ENCODE measurements at places on chromosomes 16 and 17.
A peak's percentile ranks its signal among the peaks of the same experiment; 100 is the strongest.

DNA sequence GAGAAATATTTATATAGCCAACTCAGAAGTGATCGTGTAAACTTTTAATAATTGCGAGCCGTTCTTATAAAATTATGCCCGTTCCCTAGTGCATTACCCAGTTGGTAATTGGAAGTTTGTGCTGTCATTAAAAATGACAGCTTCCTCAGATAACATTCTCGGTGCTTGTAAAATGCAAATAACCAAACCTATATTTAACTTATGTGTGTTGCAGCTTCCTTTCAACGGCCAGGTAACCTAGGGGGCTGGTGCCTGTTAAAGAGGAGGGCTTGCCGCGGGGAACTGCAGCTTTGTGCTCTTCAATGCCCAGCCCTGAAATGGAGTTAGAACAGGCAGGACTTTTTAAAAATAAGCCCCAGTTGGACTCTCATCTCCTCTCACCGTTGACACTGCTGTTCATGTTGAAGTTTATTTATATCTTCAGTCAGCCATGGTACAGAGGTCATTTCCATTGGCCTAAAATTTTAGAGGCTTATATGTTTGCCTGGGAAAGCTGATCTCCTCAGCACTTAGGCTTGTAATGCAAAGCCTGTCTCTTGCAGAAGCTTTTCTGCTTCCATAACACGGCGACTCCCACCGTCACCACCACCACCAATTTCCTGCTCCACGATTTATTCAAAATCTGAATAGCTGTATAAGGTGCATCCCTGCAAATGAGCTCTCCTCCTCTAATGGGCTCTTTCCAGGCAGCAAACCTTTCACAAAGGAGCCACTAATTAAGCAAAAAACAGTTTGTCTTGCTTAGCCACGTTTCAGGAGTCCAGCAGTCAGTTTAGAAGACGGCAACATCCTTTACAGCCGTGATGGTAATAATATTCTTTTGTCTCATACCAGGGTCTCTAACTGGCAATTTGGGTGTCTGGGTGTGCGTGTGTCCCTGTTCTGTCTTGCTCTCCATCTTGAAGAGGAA, 74.7 kb downstream of the RPA1 start:
- DNase-seq: no peak

GRCh38 chr17:46917041-46917440, 5.9 kb upstream of the GOSR2 start:
- no peak for DNase-seq

DNA sequence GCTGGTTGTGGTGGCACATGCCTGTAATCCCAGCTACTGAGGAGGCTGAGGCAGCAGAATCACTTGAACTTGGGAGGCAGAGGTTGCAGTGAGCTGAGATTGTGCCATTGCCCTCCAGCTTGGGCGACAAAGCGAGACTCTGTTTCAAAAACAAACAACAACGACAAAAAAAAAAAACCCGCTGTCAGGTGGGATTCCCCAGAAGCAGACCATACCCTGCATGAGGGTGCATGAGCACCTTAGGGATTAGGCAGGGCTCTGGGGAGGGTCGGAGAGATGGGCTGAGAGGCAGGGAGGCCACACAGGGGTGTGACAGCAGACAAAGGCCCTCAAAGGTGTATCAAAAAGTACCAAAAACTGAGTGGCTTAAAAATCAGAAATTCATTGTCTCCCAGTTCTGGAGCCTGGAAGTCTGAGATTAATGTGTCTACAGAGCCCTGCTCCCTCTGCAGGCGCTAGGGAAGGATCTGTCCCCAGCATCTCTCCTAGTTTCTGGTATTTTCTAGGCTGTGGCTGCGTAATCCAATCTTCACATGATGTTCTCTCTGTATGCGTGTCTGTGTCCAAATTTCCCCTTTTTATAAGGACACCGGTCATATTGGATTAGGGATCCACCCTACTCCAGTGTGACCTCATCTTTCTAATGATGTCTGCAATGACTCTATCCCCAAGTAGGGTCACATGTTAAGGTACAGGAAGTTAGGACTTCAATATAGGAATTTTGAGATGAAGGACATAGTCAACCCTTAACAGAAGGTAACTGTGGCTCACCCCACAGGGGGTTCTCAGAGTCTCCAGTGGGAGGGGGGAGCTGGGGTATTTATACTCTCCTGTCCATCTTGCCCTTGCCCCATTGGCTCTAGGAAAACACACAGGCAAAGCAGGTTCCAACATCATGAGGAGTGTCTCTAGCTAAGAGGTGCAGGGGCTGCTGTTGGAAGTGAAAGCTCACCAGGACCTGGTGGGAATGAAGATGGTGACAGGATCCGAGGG, 13.6 kb upstream of the TVP23A start:
- no peak for DNase-seq

DNA sequence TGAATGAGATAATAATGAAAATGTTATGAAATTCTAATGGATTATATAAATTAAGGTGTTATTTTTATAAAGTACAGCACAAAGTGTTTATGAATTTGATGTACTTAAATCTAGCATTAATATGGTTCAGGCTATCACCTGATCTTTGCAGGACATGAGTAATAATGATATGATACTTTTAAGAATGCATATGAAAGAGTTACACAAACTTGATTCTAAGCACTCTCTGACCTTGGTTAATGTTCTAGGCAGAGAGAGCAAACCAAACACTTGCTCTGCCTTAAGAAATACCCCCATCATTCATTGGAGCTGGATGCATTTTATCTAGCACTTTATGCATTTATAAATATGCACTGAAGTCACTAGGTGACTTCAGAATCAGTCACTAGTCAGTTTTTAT, 942.2 kb upstream of the CDH8 start:
- no peak for DNase-seq

- peak; percentile 91 for DNase-seq
These were observed at the start of gene USP22 for GRCh38 chr17:21042458-21043295. Gene USP22, minus strand, starts transcription at chr17:21043011. Its CDS starts 176 bp downstream, at chr17:21042835.

DNA sequence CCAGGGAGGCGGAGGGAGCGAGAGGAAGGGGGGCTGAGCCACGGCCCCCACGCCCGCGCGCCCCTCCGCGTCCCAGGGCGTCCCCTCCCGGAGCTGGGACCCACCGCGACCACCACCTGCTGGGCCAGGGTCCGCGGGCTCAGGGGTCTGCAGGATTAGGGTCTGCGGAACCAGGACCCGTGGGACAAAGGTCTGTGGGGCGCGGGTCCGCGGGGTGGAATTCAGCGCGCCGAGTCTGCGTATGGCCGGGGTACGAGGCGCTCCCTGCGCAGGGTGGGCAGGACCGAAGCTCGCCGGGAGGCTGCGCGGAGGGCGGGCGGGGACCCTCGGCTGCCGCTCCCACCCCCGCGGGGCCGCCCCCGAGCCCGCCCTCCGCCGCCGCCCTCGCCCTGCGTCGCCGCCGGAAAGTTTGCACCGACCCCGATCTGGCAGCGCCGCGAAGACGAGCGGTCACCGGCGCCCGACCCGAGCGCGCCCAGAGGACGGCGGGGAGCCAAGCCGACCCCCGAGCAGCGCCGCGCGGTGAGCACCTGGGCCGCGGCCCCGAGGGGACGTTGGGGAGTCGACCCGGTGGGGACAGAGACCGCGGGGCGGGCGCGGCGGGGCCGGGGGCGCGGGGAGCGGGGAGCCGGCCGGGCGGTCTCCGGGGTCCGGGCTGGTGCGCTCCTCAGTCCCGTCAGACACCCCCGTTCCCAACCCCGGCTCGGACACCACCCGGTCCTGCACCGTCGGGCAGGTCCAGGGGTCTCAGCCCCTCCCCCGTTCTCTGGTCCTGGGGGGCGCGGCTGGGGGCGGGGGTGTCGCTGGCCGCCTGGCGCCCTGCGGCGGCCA, at the start of gene GCGR:
GCGR (plus strand) TSS at position 423 of the 831 bp plus-strand sequence. CDS start 4,869 bp downstream, outside the sequence.
- no peak for DNase-seq

GRCh38 chr17:63035271-63035670, 69.2 kb downstream of the TANC2 start:
- DNase-seq: no peak

DNA sequence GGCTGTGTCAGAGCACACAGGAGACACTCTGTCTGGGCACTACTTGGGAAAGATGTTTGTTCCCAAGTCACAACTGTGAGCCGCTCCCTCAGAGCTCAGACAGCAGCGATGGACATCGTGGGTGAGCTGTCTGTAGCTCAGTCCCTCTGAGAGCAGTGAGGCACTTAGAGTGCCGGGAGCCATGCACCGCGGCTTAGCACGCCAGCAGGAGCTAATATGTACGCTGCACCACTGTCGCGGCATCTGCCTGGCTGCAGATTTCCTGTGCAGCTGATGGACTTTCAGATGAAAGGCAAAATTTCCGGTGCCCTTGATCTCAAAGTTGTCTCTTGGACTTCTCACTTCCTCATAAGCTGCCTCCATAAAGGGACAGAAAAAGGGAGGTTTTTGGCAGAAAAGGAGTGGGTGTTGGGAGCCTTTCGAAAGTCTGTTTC, 92.8 kb upstream of the ZNF469 start:
- DNase-seq: no peak

DNA sequence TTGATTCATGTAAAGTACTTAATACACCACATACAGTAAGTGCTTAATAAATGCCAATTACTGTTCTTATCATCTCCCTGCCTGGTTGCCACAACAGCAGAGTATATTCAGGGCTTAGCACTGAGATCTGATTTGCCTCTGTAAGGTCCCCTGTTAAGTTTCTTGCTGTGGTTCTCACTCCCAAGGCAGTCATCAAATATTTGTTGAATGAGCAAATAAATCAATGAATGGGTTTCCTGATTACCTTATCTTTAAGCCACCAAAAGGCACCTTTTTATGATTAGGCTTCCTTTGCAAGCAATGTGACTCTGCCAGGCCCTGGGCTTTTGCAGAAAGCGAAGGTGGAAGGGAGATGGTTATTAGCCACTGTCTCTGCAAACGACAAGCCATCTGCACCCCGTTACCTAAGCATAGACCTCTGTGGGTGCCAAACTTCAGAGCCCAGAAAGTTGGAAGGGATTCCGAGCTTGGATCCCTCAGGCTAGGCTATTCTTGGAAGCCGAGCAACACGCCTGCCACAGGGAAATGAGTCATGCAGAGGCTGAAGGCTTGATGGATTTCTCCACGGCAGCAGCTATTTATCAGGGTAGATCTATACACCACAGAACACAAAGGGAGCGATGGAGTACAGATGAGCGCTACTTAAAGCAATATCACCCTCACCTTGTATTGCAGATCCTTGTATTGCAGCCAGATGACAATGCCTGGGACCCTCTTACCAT, 102.0 kb downstream of the GRIN2A start:
- DNase-seq: no peak

GRCh38 chr17:43363181-43363925, 35.4 kb upstream of the ARL4D start:
- no peak for DNase-seq

DNA sequence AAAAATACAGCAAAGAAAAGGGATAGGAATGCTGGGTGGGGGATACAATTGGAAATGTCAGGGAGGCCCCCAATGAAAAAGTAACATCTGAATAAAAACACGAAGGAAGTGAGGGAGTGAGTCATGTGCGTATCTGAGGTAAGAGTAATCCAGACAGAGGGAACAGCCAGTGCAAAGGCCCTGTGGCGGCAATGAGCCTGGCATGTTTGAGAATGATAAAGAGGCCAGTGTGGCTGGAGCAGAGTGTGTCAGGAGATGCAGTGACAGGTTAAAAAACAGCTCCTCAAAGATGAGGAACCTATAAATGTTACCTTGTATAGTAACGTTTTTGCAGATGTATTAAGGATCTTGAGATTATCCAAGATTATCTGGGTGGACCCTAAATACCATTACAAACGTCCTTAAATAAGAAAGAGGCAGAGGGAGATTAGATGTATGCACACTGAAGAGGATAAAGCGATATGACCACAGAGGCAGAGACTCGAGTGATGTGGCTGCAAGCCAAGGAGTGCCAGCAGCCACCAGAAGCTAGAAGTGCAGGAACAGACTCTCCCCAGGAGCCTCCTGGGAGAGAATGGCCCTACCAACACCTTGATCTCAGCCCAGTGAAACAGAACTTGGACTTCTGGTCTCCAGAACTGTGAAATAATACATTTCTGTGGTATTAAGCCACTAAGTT, 17.8 kb upstream of the SLC35B1 start:
- no peak for DNase-seq

GRCh38 chr16:19135896-19136438, 22.2 kb downstream of the ITPRIPL2 start:
- DNase-seq: no peak

DNA sequence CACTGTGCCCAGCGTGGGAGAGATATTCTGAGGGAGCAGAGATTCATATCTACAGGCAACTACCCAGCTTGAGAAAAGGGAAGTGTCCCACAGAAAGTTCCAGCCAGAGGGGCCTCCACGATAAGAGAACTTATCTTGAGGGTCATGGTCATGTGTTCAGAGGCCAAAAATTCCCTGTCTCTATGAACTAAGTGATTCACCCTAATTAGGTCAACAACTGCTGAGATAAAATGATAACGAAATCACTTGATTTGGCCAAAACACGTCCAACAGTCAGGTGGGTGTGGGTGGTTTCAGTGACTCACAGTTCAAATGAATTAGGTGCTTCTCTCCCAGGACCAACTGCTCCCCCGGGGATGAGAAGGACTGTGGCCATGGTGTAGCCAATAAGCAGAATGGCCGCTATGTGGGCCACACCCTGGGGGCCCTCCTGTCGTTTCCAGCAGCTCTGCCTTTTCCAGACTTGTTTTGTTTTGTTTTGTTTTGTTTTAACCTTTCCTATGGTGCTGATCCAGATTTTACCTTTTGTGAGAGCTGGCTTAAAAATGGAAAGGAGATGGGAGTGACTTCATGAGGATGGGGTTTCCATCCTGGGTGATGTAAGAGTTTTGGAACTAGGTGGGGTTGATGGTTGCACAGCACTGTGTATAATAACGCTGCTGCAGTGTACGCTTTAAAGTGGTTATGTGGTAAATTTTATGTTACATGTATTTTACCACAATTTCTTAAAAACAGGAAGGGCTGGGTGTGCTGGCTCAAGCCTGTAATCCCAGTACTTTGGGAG, 8.7 kb downstream of the DNAI2 start:
- DNase-seq: peak; percentile 32

DNA sequence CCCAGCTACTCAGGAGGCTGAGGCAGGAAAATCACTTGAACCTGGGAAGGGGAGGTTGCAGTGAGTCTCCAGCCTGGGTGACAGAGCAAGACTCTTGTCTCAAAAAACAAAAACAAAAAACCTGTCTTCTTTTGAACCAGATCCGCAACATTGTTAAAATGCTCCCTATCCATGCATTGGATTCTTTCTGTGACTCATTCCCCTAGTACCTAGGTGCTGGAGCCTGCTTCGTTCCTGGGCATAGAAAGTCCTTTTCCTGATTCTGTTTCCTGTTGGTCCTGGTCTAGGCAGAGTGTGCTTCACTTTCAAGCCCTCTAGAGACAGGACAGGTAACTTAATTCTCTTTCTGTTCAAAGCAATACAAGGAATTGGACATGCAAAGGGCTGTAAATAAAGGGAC, 5.2 kb downstream of the EPN2 start:
- DNase-seq: no peak

Measured in activated T-helper 1 cell treated with anti-CD3 and anti-CD28 coated beads, Interleukin-2, amount 50 U/mL, for 16 hours (primary cell).